ENCODE measurements at places on chromosomes 6 and 20.

DNA sequence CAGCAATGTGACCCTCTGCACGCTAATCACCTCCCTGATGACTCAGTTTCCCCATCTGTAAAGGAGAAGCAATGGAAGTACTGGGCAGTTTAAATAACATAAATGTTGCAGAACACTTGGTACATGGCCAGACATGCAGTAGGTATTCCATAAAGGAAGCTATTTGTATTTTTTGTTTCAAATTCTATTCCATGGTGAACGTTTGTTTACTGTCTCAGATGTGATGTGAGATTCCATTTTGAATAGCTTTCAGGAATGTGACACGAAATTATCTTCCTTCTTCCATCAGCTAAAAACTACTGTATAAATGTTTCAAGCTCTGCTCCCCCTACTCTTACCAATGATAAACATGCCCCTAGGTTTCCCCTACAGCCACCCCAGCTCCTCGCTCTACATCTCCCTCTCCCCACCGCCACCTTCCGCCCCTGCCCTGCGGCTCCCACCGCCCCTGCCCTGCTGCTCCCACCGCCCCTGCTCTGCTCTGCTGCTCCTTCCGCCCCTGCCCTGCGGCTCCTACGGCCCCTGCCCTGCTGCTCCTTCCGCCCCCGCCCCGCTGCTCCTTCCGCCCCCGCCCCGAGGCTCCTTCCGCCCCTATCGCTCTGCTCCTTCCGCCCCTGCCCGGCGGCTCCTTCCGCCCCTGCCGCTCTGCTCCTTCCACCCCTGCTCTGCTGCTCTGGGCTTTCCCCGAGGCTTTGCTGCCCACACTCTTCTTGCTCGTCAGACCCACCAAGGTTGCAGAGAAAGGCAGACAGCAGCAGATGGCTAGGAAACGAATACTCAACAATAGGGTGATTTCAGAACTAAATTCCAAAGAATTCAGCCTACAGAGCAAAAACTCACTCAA lies 78.9 kb downstream of the THBS2 start:
- DNase-seq: no peak

DNA sequence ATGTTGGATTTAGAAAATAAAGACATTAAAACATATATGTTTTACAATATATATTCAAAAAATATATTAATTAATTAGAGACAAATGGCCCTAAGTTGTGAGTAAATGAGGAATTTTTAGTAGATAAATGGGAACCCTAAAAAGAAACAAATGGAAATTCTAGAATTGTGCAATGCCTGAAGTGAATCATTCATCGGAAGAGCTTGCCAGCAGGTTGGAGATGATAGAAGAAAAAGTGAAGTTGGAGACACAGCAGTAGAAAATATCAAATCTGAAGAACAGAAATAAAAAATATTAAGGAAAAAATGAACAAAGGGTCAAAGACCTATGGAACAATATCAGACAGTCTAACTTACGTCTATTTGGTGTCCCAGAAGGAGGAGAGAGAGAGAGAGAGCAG lies 109.4 kb upstream of the NEDD9 start:
- no peak for DNase-seq

DNA sequence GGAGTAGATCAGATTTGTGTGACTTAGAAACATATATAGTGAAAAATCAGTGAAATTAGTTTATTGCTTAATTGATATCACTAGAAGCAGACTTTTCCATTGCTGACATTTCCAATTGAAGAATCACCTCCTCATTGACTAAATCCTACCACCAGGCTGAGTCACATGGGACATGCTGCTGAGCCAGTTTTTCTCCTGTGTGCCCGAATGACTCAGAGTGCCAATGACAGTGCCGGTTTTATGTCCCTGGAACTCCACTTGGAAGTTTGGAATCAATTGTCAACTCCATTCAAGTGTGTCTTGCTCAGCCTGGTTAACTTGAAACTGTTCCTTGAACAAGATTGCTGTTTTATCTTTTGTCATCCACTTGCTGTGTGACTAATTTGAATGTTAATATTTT lies 316.1 kb upstream of the PRDM1 start:
- DNase-seq: no peak

- no peak for DNase-seq
These were observed 1.0 kb downstream of the MAP1LC3A start for GRCh38 chr20:34559311-34560140.

DNA sequence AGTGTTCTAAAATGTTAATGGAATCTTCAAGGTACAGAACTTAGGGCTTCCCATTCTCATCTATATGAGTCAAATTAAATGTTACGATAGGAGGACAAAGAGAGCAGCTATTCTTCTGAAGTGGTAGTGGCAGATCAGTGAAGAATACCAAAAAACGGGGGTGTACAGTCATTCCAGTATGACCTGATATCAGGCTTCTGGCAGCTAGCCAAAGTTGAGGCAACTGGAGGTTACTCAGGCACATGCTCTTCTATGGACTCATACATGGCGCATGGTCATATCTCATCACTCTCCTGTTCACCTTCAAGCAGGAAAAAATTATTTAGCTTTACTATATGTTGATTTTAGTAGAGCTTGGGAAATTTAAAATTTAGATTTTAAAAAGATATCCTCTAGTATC lies 1608.8 kb downstream of the GRIK2 start:
- DNase-seq: no peak

DNA sequence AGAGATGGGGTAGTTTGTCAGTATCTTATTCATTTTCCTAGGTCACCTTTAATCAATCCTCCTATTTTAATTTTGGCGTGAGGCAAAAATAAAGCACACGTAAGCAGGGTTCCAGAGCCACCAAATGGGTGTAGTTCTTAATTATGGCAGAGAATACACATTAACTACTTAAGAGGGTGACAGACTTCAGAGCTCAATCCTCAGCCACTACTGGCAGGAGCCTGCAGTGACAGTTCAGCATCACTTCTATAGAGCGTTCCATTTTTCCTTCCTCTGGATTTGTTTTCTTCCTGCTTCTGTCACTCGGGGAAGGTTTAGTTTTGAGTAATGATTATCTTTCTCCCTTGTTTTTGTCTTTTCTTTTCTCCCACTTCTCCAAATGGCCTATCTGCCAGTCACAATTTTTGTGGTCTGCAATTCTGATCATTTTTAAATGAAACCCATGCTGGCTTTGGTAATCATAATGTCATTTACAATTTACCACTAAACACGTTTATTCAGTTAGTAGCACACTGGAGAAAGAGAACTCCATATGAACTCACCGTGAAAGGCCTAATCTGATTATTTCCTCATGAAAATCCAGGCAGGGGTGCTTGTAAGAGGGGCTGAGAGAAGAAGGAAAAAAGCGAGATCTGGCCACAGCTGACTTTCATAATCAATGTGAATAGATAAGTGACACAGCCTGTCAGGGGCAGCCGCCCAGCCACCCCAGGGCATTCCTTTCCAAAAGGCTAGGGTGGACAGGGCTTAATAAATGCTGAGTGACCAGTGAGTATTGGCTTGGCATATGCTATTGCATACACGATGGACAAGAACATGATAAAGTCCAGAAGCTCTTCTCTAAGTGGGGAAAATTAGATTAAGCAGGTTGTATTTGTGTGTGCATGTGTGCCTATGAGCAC lies 412.1 kb downstream of the PKHD1 start:
- DNase-seq: no peak

DNA sequence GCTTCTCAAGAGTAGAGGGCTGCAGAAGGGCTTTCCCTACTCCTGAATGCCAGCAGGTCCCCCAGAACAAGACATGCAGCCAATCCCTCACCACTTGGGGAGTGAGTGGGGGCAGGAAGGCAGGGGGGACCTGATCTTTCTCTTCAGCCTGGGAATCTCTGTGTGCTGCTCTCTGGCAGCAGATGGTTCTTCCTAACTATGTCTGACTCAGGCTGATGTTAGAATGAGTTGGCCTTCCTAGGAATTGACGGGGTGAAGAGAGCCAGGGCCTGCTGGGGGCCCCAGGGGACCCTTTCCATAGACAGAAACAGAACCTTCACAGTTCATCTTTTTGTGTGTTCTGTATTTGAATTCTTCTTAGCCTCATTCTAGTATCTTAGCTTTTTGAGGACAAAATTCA lies 29.0 kb upstream of the TCP11 start:
- DNase-seq: no peak

DNA sequence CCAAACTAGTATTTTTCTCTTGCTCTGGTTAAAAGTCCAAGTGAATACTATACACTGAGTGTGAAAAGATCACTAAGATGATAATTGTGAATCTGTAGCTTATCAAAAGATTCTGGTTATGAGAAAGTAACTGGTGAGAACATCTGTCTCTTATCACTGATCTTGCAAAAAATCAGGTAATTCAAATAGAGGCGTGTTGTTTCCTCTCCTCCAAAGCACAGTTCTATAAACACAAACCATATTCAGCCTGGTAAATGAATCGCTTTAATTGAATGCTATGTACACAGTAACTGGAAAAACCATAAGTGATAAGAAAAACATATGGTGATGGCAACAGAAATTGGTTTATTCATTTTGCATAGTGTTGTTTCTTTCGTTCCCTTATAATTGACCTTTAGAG lies 161.0 kb downstream of the RALGAPA2 start:
- no peak for DNase-seq

DNA sequence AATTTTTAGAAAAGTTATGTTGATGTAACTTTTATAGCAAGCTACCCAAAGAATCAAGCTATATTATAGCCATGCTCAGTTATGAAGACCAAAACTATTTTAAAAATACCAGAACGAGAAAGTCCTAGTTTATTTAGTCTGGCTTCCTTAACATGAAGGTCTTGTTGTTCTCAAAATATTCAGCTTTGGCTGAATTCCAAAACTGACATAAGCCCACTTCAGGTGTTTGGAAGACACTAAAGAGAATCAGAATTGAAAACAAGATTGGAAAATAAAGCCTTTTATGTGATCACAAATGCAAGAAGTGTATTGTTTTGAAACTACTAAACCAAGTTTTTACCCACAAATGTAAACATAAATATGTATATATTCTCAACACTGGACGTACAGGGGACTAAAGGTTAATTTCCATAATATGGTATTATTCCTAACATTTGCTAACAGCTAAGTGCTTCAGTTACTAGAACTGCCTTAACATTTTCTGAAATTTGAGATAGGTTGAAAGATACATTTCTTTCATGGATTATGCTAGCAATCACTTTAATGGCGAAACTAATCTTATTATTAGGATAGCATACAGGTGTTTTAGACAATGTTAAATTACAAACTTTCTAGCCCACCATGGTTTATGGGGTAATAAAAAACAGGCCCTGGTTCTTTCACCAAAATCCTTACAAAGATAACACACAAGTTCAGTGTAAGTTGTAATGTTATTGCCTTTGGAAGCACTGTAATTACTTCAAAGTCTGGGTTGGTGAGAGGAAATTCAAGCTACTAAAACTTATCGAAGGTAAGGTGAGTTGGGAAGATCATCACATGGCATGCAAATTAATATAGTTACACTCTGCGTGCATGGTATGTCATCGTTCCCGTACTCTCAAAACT lies 1.6 kb downstream of the MAP3K5 start:
- no peak for DNase-seq
